ENCODE measurements at places on chromosomes 4 and X. TPM values are rescaled to one million over a fixed set of nuclear protein-coding genes. Genes with fewer than 3 reads are reported as not detected.

DNA sequence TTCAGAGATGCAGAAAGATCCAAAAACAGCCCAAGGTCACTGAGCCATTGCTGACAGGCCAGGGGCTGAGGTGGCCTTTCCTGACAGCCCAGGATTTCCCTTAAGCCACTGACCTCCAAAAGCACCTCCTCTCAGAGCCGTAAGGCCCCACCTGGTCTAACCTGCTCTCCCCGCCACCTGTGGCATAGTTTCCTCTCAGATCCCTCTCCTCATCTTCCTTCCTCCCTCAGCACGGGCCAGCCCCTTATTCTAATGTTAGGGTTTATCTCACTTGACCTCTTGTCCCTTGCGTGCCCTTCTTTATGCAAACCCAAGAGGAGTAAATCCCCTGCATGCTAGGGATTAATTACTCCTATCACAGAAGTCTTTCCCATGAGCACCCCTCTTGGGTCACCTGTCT lies 113.0 kb downstream of the RBM47 start:
- H3K36me3 ChIP-seq: no peaks in the 10 kb centered on the region
- no peak overlapping the region for H3K27ac ChIP-seq

The CCNA2 gene
- 4.5 TPM for polyA plus RNA-seq

The DNASE1L1 gene
- polyA plus RNA-seq: 18.3 TPM

The SOWAHD gene
- polyA plus RNA-seq: 0.52 TPM

- DNase-seq: no peak
- no peaks in the 10 kb centered on the region for H3K4me1 ChIP-seq
- no peaks in the 10 kb centered on the region for H3K27me3 ChIP-seq
- no peak overlapping the region for H3K4me3 ChIP-seq
Observed at GRCh38 chrX:11704725-11705495, 39.2 kb upstream of the ARHGAP6 start.

DNA sequence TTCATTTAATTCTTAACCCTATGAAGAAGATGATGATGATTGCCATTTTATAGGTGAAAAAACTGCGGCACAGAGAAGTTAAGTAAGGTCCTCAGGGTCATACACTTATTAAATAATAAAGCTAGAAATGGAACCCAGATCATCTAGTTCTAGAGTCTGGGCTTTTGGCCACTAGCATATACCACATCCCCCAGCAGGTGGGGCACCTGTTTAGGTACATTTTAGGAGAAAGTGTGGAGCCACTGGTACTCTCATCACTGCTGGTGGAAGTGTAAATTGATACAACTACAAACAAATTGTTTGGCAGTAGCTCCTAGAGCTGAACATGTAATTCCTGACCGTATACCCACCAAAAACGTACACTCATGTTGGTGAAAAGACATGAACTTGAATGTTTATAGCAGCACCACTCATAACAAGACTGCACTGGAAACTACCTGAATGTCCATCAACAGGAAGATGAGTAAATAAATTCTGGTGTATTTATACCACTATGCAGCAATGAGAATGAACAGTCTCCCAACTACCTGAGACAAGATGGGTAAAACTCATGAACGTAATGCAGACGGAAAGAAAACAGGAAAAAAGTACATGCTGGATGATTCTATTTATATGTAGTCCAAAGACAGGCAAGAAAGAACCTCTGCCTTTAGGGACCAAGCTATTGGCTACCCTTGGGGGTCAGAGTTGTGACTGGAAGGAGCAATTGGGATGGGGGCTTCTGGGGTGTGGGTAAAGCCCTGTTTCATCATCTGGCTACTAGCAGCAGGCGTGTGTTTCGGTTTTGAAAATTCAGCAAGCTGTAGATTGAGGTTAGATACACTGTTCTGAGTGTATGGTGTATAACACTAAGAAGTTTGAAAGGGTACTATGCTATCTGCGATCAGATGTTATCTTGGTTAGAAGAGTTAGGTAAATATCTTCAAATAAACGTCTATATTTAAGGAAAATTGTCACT lies 72.3 kb upstream of the ADGRG2 start:
- H3K36me3 ChIP-seq: no peaks in the 10 kb centered on the region
- H3K4me1 ChIP-seq: no peaks in the 10 kb centered on the region
- no peak for DNase-seq
- H3K4me3 ChIP-seq: peak overlapping the region; percentile 47
- H3K27me3 ChIP-seq: no peaks in the 10 kb centered on the region

The TMEM185A gene
- polyA plus RNA-seq: 21.5 TPM

- peak overlapping the region; percentile 96 for H3K4me3 ChIP-seq
- peak overlapping the region; percentile 98 for H3K27ac ChIP-seq
- no peaks in the 10 kb centered on the region for H3K27me3 ChIP-seq
- H3K4me1 ChIP-seq: peaks cover 37% of the 10 kb centered on the region
- no peaks in the 10 kb centered on the region for H3K36me3 ChIP-seq
Observed at GRCh38 chr4:184534511-184535391, 60.4 kb upstream of the IRF2 start.

The EMCN gene
- polyA plus RNA-seq: not detected

The CDKL2 gene
- 0.32 TPM for polyA plus RNA-seq

DNA sequence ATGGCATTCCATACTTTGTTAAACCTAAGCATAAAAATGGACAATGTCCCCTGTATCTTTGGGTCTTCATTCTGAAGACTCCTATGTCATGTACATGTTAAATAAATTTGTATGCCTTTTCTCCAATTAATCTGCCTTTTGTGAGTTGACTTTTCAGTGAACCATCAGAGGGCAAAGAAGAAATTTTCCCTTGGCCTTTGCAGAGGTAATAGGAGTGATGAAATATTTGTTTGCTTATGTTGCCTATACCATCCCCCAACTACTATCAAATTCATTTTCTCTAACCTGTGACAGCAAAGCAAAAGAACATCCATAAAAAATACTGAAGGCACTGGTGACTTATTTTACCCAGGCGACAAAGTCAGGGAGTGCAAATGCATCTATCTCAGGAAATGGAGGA lies 18.2 kb downstream of the NAAA start:
- no peak overlapping the region for H3K27ac ChIP-seq
- no peaks in the 10 kb centered on the region for H3K27me3 ChIP-seq
- no peak overlapping the region for H3K4me3 ChIP-seq
- no peak for DNase-seq
- peaks cover 71% of the 10 kb centered on the region for H3K36me3 ChIP-seq

The HSFX2 gene
- not detected for polyA plus RNA-seq

- H3K27me3 ChIP-seq: no peaks in the 10 kb centered on the region
- H3K4me1 ChIP-seq: peaks cover 58% of the 10 kb centered on the region
- H3K27ac ChIP-seq: peak overlapping the region; percentile 85
- peak overlapping the region; percentile 69 for H3K4me3 ChIP-seq
Observed at GRCh38 chr4:38132107-38132673, 172.0 kb downstream of the PTTG2 start.

The SPANXN4 gene
- not detected for polyA plus RNA-seq

The CFAP47 gene
- polyA plus RNA-seq: not detected

DNA sequence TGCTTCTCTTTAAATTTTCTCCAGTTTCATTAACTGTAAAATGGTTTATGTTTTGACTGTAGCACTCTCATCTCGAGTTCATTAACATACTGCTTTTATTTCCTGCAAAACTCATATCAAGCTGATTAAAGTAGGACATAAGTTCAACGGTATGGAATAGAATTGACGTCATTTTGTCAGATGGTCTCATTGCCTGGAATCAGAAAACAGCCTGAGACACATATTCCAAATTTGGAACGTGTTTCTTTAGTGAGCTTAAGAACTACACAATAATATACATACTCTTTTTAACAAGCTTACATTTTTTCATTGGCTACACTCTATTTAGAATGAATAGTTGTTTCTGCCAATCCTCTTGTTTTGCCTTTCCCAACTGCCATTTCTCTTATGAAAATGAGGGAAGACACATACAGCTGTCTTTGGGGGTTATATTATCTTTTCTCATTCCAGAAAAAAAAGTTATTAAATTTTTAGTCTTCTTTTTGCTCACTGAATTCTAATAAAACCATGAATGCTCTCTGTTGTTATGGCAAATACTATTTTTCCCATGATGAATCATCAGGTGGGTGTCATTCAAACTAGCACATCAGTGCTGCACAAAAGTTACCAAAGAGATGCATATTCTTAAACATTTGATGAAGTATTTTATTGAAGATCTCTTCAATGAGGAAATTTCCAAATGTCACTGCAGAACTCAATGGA lies 162.8 kb downstream of the GABRB1 start:
- H3K4me1 ChIP-seq: no peaks in the 10 kb centered on the region
- no peaks in the 10 kb centered on the region for H3K36me3 ChIP-seq
- no peaks in the 10 kb centered on the region for H3K27me3 ChIP-seq
- H3K27ac ChIP-seq: no peak overlapping the region
- no peak for DNase-seq

The ANKRD50 gene
- polyA plus RNA-seq: not detected

DNA sequence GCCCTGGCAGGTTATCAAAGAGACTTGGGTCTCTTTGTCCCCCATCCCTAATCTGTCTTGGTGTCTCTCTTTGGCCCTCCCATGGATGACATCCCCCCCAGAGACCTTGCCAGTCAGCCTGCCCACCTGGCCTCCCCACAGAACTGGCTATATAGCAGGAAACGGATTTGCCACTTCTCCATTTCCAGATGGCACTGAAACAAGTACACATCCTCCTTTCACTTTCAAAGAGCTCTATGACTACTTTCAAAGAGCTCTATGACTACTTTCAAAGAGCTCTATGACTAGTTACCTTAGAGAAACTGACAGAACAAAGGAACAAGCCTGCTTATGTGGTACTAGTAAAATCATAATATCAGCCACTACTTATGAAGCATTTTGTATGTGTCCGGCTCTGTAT lies 175.3 kb downstream of the MAML3 start:
- no peak overlapping the region for H3K4me3 ChIP-seq
- H3K4me1 ChIP-seq: no peaks in the 10 kb centered on the region
- H3K36me3 ChIP-seq: no peaks in the 10 kb centered on the region
- H3K27me3 ChIP-seq: peaks cover 3% of the 10 kb centered on the region
- H3K27ac ChIP-seq: no peak overlapping the region
- no peak for DNase-seq

GRCh38 chr4:185020863-185021761 lies 2.8 kb downstream of the HELT start:
- H3K4me3 ChIP-seq: no peak overlapping the region
- H3K4me1 ChIP-seq: peaks cover 4% of the 10 kb centered on the region
- H3K27ac ChIP-seq: no peak overlapping the region
- DNase-seq: no peak
- peaks cover 16% of the 10 kb centered on the region for H3K27me3 ChIP-seq

DNA sequence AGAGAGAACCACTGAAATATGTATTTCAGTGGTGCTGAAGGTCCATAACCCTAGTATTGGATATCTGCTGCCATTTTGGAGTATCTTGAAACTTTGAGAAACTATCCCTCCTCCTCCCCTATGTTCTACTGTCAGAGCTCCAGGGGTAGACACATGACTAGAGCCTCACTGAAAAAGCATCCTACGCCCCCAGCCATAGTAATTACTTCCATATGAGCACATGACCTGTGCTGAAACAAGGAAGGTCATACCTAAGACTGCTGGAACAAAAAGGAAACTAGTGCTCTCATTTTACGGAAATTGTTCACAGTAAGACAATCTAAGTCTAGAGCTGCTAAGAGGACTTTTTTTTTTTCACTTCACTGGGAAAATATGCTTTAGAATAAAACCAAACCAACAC lies 42.0 kb upstream of the MAPK10 start:
- no peak for DNase-seq
- no peaks in the 10 kb centered on the region for H3K27me3 ChIP-seq
- H3K36me3 ChIP-seq: no peaks in the 10 kb centered on the region
- no peak overlapping the region for H3K27ac ChIP-seq

- H3K4me3 ChIP-seq: no peak overlapping the region
- H3K27ac ChIP-seq: no peak overlapping the region
- H3K27me3 ChIP-seq: no peaks in the 10 kb centered on the region
- DNase-seq: no peak
- no peaks in the 10 kb centered on the region for H3K4me1 ChIP-seq
- no peaks in the 10 kb centered on the region for H3K36me3 ChIP-seq
Observed at GRCh38 chr4:1465173-1466033, 59.2 kb upstream of the NKX1-1 start.

DNA sequence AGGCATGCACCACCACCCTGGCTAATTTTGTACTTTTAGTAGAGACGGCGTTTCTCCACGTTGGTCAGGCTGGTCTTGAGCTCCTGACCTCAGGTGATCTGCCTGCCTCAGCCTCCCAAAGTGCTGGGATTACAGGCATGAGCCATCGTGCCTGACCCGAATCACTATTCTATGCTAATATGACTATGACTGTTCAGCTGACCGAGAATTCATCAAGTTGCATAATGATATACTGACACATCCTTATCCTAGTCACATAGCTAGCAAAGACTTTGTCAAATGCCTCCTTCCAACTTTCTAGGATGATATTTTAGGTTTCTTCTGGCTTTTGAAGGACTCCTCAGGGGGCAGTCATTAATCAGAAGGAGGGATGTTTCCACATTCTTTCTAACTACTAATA lies 4.8 kb upstream of the GPM6B start:
- no peak overlapping the region for H3K4me3 ChIP-seq
- no peaks in the 10 kb centered on the region for H3K36me3 ChIP-seq
- H3K27me3 ChIP-seq: no peaks in the 10 kb centered on the region
- H3K4me1 ChIP-seq: no peaks in the 10 kb centered on the region
- no peak overlapping the region for H3K27ac ChIP-seq
- DNase-seq: no peak

The TMEM150C gene
- polyA plus RNA-seq: not detected

DNA sequence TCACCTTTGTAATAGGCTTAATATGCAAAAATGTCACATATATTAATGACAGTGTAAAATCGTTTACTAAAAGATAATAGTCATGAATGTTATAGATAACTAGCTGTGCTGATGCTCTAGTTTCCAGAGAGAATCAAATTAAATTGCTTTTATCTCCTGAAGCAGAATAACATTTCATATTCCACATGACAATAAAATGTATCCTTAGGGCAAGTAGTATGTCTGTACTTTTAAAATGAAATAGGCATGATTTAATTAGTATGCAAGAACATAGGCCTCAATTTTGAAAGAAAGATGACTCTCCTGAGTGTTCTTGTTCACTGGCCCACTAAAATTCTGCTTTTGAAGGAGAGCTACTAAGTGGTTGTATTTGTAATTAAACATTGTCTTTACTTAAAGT lies 1027.0 kb downstream of the ARAP2 start:
- H3K27me3 ChIP-seq: no peaks in the 10 kb centered on the region
- H3K36me3 ChIP-seq: no peaks in the 10 kb centered on the region
- no peak overlapping the region for H3K27ac ChIP-seq

Data from CD4-positive, CD25-positive, alpha-beta regulatory T cell (primary cell).